Bronchial epithelial cell (primary cell): ENCODE measurements at places on chromosomes 13 and 19. TPM values are rescaled to one million over a fixed set of nuclear protein-coding genes. Genes with fewer than 3 reads are reported as not detected.

DNA sequence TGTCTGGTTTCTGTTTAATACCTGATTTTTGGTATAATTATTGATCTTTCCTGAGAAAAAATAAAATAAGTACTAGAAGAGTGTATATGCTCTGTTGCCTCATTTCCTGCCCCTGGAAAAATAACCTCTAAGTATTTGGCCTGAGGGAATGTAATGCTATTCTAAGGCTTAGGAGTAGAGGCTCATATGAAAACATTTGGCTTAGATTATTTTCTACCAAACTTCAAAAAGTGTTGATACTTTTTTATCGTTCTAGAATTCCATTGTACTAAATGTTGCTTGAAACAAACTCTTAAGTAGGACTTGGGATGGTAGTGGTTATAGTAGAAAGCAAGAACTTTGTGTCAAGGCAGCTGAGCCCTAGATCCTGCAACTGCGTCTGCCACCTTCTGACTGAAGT lies 57.8 kb downstream of the COG3 start:
- peak; percentile 42 for DNase-seq

- no peak for DNase-seq
Observed at GRCh38 chr19:39941151-39941550, 6.7 kb upstream of the FCGBP start.

DNA sequence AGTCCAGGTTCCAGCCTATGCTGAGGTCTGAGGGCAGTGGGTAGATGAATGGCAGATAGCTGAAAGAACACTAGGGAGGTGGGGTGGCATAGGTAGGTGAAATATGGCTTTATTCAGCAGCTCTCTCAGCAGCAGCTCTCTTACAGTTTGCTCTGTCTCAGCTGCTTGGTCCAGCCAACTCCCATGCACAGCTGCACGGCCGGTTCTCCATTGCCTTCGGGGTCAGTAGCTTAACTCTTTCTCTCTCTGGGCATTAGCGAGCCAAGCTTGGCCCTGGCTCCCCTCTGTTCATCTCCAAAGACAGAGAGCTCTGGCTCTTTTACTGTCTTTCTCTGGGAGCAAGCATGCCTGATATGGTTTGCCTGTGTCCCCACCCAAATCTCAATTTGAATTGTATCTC lies 151.9 kb downstream of the MYO16 start:
- DNase-seq: no peak

GRCh38 chr13:19663416-19663979 lies 30.0 kb downstream of the MPHOSPH8 start:
- DNase-seq: no peak

GRCh38 chr19:44430956-44431355 lies 17.3 kb downstream of the ZNF229 start:
- DNase-seq: peak; percentile 21

- no peak for DNase-seq
Observed at GRCh38 chr13:74217811-74218210, 83.6 kb upstream of the KLF12 start.

- DNase-seq: no peak
Observed at GRCh38 chr13:30789166-30789862, 54.0 kb downstream of the ALOX5AP start.

- DNase-seq: no peak
Observed at GRCh38 chr19:46947866-46948265, 71.8 kb upstream of the NPAS1 start.

GRCh38 chr13:30577401-30577852 lies 40.3 kb upstream of the USPL1 start:
- peak; percentile 89 for DNase-seq

The GIPC3 gene
- not detected in 2 replicates for total RNA-seq

DNA sequence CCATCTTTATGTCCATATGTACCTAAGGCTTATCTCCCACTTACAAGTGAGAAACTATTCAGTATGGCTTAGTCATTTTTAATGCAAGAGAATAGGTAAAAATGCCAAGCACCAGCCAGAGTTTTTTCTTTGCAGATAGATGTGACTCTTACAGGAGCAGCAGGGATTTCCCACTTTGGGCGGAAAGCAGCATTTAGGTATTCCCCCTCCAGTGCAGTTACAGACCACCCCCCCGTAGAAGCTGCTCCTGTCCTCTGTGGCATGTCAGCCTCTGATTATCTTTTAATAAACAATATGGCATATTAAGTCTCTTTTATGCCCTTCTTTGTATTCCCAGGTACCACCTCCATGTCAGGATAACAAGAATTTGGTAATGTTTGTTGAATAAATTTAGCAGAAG lies 24.7 kb upstream of the USPL1 start:
- DNase-seq: no peak
